Activated CD8-positive, alpha-beta memory T cell treated with anti-CD3 and anti-CD28 coated beads, Interleukin-2, amount 50 U/mL, for 48 hours (primary cell): ENCODE measurements at places on chromosomes 2 and 18.

DNA sequence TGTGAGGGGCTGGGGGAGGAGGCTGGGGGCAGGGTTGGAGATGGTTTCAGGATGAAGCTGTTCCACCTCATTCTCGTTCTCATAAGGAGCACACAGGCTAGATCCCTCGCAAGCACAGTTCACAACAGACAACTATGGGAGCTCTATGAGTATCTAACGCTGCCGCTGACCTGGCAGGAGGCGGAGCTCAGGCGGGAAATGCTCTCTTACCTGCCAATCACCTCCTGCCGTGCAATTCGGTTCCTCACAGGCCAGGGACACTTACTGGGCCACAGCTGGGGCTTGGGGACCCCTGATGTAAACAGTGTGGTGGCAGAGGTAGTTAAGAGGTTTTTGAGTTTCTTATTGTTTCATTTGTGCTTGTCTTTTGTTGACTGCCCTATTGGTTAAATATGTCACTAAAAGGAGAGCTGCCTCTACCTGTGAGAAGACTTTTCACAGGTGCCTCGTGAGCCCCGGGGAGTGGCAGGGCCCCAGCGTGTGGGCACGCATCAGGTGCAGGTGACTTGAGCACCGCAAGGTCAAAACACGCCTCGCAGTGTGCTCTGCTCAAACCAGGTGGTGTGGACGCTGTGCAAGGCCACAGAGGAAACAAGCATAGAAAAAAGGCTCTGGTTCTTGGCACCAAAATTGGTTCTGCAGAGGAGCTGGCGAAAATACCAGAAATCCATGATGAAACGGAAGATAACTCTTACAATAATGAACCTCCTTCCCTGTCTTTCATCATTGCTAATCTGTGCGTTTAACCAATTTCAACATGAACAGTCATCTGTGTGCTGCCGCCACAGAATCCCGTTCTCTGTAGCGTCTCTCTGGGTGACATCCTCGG, 10.2 kb downstream of the MLPH start:
- DNase-seq: no peak

DNA sequence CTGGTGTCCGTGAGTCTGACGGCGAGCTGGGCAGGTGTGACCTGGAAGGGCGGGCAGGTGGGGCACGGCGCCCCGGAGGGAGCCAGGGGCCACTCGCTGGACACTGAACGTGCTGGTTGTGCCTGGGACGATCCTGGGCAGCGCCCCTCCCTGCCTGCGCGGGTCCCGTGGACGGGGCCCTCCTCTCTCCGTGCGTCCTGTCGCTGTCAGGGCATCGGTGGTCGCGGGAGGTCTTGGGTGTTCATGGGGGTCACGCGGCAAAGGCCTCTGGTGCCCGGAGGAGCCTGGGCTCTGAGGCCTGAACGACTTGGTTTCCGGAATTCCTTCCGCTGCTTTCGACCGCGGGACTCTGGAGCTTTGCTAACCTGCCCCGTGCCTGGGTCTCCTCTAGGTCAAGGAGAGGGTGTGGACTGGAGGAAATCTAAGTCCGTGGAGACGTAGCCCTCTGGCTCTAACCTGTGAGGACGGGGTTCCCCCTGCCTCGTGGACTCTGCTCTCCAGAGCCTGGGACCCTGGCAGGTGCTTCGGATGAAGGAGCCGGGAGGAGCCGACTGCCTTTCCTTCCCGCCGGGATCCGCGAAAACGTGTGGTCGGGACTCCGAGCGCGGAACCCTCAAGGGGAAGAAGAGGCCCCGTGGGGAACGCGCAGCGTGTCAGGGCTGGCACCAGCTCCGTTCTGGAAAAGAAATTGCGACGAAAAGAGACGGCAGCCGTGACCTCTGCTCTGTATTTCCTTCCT, 14.7 kb downstream of the SOX11 start:
- DNase-seq: no peak

- no peak for DNase-seq
These were observed 494 bp upstream of the ROCK1 start for GRCh38 chr18:21112140-21112473.

DNA sequence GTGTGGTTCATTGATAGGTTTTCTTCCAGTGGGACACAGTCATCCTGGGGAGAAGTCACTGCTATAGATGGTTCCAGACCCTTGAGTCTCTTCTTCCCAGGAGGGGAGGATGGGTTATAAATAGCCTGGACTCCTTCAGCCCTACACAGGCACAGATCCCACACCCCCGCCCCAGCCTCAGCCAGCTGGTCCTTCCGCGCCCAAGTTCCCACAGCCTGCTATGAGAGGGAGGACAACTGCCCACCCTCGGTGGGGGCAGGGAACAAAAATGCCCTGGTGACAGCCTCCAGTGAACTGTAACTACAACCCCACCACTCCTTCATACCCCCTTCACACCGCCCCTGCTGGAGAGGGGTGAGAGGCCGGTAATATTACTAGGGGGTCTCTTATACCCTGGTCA, 3.2 kb downstream of the ZBTB7C start:
- no peak for DNase-seq

- no peak for DNase-seq
These were observed 115.3 kb downstream of the MBD2 start for GRCh38 chr18:54109131-54109683.

GRCh38 chr2:120678251-120678650, 57.4 kb upstream of the GLI2 start:
- no peak for DNase-seq

- no peak for DNase-seq
These were observed 232.6 kb upstream of the SKOR2 start for GRCh38 chr18:47484068-47484467.

GRCh38 chr2:185202381-185202780, 536.2 kb upstream of the FSIP2 start:
- no peak for DNase-seq

- no peak for DNase-seq
These were observed 299.5 kb upstream of the LYPD1 start for GRCh38 chr2:132969371-132969985.
